Glutamatergic neuron (in vitro differentiated cells): ENCODE measurements at places on chromosomes 2 and 18.

DNA sequence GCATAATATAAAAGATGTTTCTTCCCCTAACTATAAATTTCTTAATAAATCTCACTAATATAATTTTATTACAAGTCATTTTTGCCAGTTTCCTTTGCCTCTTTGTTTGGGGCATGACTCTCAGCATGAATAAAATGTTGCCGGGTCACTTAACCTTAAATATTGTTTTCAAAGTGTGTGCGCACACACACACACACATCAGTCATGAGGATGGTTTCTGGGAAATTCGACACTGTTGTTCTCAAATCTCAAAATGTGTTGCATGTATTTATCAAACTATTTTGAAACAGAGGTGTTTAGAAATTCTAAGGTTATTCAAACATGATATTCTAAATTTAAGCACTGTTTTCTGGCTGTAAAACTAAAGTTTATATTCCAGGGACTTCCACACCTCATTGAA lies 31.5 kb downstream of the FAP start:
- no peaks in the 10 kb centered on the region for H3K4me1 ChIP-seq
- H3K27ac ChIP-seq = no peak overlapping the region
- H3K4me3 ChIP-seq = no peak overlapping the region

- H3K27me3 ChIP-seq = no peaks in the 10 kb centered on the region
- peaks cover 2% of the 10 kb centered on the region for H3K4me1 ChIP-seq
- no peaks in the 10 kb centered on the region for H3K36me3 ChIP-seq
- no peak overlapping the region for H3K27ac ChIP-seq
- H3K4me3 ChIP-seq = no peak overlapping the region
Measured at GRCh38 chr18:48460929-48461583, 51.9 kb upstream of the ZBTB7C start.

GRCh38 chr2:41495050-41495449 lies 552.8 kb upstream of the PKDCC start:
- H3K4me3 ChIP-seq = no peak overlapping the region
- DNase-seq = peak; percentile 14
- no peaks in the 10 kb centered on the region for H3K4me1 ChIP-seq
- H3K36me3 ChIP-seq = peaks cover 28% of the 10 kb centered on the region
- H3K27me3 ChIP-seq = no peaks in the 10 kb centered on the region

GRCh38 chr2:217935901-217936684 lies 66.7 kb downstream of the TNS1 start:
- H3K27ac ChIP-seq = no peak overlapping the region
- H3K27me3 ChIP-seq = peaks cover 13% of the 10 kb centered on the region
- peaks cover 31% of the 10 kb centered on the region for H3K4me1 ChIP-seq

- H3K27me3 ChIP-seq = peaks cover 9% of the 10 kb centered on the region
- no peak overlapping the region for H3K4me3 ChIP-seq
- H3K4me1 ChIP-seq = peaks cover 10% of the 10 kb centered on the region
- peaks cover 15% of the 10 kb centered on the region for H3K36me3 ChIP-seq
- no peak for DNase-seq
Measured at GRCh38 chr18:48757906-48758305, 192.9 kb downstream of the SMAD7 start.
